ENCODE measurements at places on chromosomes 7 and 10.
A peak's percentile ranks its signal among the peaks of the same experiment; 100 is the strongest.

DNA sequence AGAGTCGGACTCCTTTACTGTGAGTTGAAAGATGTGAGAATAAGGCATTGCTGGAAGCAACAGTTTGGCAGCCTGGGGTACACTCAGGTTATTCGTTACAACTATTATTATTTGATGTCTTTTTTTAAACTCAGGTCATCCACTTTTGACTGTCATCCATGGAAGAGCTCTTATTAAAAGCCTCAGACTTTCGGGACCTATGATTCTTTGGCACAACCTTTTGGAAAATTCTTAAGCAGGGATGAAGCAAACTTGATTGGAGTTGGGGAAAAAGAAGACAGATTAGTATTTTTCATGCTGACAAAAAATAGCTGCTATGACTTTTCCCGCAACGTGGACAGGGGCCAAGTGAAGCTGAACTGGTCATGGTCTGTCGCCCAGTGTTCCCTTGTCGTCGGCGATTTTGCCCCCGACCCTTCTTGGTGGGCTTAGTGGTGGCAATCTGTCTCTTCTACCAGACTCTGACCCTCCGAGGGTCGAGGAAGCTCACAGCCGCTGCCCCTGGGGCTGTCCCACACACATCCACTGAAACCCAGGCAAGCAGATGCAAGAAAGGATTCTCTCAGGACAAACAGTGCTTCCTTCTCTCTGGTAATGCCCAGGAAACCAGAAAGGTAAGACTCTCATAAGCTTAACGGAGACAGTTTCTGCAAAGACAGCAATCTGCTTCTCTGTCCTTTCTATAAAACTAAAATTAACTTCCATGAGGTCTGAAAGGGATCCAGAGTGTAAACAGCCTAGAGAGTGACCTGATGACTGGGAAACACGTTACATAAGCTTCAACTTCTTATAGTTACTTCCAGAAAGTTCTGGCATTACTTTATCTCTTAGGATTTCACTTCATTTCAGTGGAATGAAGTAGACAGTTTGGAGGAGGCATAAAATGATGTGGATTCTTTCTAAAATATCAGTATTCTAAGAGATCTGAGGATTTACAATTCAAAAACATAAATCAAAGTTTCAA lies 1.0 kb downstream of the CPED1 start:
- no peak for DNase-seq

- peak; percentile 66 for DNase-seq
Measured at GRCh38 chr10:34290412-34291081, 524.5 kb downstream of the PARD3 start.

DNA sequence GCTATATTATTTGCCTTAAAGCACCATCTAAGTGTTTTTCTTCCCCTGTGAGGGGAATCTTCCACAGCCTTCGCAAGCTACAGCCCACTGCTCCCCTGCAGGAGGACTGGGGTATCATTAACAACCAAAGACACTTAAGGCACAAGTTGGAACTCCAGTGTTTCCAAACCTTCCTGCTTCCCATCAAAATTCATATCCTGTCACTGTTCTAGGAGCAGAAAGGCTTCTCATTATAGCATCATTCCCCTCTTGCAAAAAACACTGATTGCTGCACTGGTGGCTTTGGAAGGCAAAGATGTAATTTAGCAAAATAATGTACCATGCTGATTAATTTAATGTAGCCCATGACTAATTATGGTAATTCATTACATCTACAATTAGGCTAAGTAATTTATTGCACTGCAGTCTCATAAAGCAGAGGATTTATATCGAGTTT lies 207.2 kb downstream of the SKAP2 start:
- no peak for DNase-seq

DNA sequence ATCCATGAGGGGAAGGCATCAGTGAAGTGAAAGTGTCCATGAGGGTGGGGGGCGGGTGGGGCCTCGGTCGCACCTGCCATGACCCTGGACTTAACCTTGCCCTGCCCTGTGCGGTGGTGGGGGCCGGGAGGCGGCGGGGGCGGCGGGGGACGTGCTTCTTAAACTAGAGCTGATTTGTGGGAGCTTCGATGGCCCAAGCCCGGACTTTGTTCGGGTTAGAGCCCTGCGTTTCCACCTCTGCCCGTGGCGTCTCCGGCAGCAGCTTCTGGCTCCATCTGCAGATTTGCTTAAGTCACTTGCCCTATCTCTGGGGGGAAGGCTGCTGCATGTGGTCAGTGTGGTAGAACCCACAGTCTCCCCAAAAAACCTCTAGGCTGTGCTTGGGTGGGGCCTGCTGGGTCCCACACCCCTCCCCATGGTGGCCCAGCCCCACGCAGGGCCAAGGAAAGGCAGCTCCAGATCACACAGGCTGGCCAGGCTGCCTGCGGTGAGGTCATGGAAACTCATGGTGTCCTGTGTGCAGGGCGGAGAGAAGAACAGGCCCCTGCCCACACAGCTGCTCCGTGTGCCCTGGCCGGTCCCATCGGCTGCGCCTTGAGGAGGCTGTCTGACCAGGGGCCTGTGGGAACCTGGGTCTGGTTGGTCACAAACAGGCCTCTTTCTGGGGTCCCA lies 93.2 kb downstream of the INPP5A start:
- no peak for DNase-seq

DNA sequence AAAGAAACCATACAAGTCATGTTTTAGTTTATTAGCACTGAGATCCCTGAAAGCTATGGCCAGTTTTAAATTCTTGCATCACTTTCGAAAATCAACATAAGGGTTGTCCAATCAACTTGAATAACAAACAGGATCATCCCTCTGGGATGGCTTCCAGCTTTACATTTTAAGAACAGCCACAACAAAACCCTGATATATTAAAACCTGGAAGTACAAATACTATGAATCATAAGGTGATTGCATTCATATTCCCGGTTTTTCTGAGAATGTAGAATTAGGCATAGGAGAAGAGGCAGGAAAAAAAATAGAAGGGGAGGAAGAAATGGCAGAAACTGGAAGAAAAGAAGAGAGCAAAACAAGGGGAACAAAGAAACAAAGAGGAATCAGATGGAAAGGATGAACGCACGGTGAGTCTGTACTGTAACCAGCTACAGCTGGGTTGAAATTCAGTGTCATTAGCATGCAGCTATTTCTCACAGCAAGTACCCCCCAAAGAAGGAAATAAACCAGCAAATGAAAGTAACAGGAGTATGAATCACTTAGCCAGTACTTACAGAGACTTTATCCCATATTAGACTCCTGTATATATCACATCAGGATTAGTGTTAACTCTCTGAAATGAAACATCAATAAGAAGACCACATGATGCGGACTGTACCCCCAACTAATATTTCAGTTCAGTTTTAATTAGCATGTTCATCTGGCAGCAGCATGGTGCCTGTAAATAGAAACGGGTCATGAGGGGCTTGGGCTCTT lies 301.3 kb downstream of the RNLS start:
- DNase-seq = peak; percentile 26

DNA sequence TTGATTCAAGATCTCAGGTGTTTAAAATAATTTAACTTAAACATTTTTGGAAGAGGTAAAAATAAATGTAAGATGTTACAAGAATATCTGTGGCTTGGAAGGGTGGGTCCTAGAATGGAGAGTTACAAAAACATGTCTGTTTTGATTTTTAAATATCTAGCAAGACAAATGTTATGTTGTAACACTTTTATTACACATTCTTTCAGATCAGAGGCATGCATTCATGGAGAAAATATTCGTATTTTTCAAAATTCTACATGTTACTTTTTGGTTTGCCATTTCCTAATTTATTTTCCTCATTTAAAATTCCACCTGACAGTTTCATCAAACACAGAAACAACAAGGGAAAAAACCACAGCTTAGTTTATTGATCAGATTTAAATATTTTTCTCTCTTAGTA lies 10.0 kb downstream of the WBP1L start:
- DNase-seq = no peak

GRCh38 chr10:48694371-48695030 lies 9.8 kb downstream of the WDFY4 start:
- DNase-seq = no peak

DNA sequence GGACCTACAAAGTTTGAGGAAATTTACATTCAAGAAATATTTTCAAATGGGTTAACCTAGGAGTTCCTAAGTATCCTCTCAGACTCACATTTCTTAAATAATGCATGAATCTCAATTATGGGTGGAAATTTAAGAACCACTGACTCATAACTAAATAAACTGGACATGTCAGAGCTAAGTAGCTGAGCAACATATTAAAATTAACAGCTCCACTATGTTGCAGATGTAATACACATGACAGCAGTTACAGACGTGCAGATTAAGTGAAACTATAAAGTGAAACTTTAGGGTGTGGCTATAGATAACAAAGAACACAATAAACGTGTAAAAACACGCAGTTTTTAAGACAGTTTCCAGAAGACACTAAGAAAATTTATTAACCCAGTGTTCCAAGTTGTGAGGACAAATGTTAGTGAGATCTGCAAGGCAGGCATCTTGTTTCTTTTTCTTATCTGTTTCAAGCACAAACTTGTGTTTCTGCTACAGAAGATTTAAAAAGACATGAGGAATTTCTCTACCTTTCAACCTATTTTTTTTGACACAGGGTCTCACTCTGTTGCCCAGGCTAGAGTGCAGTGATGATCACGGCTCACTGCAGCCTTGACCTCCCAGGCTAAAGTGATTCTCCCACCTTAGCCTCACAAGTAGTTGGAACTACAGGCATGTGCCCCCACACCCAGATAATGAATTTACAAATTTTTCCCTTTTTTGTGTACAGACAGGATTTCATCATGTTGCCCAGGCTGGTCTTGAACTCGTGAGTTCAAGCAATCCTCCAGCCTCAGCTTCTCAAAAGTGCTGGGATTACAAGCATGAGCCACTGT lies 25.3 kb downstream of the DNMBP start:
- no peak for DNase-seq

GRCh38 chr10:58608351-58608750 lies 95.7 kb downstream of the BICC1 start:
- peak; percentile 62 for DNase-seq

DNA sequence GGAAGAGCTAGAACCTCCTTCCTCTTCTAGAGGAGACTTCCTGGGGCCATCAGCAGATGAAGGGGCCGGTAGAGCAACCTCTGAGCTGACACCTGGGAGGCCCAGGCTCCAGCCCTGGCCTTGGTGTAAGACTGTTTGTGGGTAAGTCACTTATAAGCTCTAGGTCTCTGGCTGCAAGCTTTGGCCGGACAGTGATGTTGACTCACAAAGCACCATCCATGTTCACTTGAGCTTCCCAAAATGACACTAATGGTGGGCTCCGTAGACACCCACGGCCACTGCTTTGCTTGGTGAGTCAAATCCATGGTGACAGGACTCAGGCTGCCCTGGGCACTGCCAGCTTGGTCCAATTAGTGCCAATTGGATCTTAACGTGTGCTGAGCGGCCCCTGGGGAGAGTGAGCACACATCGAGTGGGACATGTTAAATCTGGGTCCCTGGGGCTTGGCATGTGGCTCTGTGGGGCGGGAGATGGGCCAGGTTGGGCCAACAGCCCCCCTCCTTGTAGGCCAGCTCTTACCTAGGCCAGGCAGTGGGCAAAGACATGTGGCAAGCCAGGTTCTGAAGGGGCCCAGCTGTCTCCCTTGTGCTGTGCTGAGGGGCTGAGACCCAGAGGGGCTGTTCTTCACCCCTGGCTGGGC lies 16.7 kb downstream of the NEURL1 start:
- DNase-seq = no peak

GRCh38 chr10:110918643-110919348 lies at the start of gene BBIP1:
BBIP1 (minus strand) TSS chr10:110919180; CDS start chr10:110918157, 1,023 bp downstream.
- DNase-seq = peak; percentile 100

GRCh38 chr7:8592167-8592566 lies 158.8 kb downstream of the NXPH1 start:
- no peak for DNase-seq

GRCh38 chr10:123038782-123039631 lies 30.2 kb downstream of the ACADSB start:
- DNase-seq = no peak

GRCh38 chr10:132397036-132397541 lies at the start of gene PWWP2B:
PWWP2B (plus strand) TSS chr10:132397200; CDS start chr10:132397227, 27 bp downstream.
- no peak for DNase-seq

DNA sequence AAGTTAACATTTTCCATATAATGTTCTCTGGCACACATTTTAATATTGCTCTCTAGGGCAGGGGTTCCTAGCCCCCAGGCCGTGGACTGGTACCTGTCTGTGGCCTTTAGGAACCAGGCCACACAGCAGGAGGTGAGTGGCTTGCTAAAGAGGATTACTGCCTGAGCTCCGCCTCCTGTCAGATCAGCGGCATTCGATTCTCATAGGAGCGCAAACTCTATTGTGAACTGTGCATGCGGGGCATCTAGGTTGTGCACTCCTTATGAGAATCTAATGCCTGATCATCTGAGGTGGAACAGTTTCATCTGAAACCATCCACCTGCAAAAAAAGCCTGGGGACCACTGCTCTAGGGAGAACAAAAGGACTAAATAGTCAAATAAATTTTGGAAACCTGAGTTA lies 65.7 kb downstream of the EXOC6 start:
- DNase-seq = no peak

DNA sequence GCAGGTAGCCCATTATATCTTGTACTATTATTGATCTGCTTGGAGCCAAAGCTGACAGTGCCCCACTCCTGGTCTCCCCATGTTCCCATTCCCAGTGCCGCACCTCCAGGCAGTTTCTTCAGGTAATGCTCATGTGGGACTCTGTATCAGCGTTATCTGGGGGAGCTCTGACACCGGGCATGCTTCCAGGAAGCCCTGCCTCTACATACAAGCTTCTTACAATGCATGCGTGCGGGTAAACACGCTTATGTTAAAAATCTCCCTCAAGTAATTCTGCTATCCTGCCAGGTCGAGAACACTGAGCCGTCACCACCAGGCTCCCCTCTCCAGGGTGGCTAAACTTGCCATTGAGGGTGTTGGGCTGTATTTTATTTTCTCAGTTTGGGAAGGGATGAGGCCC lies 61.6 kb upstream of the LBX1 start:
- DNase-seq = no peak

GRCh38 chr10:121926671-121927317 lies 1.0 kb downstream of the ATE1 start:
- DNase-seq = peak; percentile 53

GRCh38 chr10:65719790-65720189 lies 1206.0 kb upstream of the LRRTM3 start:
- no peak for DNase-seq

GRCh38 chr7:7254908-7255307 lies 72.6 kb downstream of the C1GALT1 start:
- no peak for DNase-seq
